ENCODE measurements at places on chromosomes 7 and 10. TPM values are rescaled to one million over a fixed set of nuclear protein-coding genes. Genes with fewer than 3 reads are reported as not detected.

DNA sequence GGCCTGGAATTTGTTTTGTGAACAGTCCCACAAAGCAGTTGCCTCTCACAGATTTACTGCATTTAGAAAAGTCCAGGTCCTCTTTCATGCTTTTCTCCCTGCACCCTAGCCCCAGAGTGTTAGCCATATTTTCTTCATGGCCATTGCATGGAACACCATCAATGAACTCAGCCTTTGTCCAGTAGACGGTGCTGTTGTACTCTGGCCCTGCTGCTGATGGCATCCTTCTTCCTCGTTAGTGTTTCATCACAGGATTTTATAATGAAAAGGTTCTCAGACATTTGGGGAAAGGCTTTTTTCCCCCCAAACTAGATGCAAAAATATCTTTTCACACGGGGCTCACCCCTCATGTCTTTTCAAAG, 93.0 kb upstream of the SLC25A13 start:
- DNase-seq, result peak; percentile 18

GRCh38 chr7:158074896-158075632, 512.6 kb downstream of the PTPRN2 start:
- no peak for DNase-seq

DNA sequence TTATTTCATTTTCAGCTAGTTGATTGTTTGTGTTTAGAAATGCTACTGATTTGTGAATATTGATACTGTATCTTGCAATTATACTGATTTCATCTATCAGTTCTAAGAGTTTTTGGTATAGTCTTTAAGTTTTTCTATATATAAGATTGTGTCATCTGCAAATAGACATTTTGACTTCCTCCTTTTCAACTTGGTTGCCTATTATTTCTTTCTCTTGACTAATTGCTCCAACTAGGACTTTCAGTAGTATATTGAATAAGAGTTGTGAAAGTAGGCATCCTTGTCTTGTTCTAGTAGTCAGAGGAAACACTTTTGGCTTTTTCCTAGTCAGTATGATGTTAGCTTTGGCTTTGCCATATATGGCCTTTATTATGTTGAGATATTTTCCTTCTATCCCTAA, 20.4 kb downstream of the PHTF2 start:
- DNase-seq, result no peak

DNA sequence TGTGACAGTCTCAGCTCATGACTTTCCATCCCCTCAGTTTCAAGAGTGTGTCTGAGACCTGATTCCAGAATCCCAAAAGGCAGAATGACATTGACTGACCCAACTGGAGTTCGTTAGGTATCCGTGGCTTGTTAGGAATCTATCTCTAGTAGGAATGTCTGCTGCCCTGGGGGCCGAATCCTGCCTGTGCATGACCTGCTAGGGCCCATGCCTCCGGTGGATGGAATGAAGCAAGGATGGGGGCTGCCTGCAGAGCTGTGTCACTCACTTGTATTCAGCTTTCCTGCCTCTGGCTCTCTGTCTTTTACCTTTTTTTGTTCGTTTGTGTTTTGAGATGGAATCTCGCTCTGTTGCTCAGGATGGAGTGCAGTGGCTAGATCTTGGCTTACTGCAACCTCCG, 129.5 kb downstream of the SDK1 start:
- DNase-seq, result no peak

DNA sequence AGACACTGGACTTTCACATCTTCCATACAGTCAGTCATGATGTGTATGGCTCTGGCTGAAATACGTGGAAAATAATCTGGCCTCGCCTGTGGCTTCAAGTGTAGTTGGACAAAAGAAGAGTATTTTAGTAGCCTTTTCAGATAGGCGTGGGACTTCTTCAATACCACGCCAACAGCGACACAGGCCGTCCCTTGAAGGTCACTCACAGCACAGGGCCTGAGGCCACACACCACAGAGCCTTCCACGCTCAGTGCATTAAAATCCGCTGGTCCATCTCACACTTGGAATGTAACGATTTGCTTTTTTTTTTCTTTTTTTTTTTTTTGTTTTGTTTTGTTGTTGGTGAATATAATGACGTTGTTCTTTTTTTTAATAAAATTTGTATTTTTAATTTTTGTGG, 51.8 kb upstream of the SUN1 start:
- DNase-seq, result no peak

GRCh38 chr10:51112013-51112412, 37.7 kb downstream of the PRKG1 start:
- DNase-seq, result no peak

DNA sequence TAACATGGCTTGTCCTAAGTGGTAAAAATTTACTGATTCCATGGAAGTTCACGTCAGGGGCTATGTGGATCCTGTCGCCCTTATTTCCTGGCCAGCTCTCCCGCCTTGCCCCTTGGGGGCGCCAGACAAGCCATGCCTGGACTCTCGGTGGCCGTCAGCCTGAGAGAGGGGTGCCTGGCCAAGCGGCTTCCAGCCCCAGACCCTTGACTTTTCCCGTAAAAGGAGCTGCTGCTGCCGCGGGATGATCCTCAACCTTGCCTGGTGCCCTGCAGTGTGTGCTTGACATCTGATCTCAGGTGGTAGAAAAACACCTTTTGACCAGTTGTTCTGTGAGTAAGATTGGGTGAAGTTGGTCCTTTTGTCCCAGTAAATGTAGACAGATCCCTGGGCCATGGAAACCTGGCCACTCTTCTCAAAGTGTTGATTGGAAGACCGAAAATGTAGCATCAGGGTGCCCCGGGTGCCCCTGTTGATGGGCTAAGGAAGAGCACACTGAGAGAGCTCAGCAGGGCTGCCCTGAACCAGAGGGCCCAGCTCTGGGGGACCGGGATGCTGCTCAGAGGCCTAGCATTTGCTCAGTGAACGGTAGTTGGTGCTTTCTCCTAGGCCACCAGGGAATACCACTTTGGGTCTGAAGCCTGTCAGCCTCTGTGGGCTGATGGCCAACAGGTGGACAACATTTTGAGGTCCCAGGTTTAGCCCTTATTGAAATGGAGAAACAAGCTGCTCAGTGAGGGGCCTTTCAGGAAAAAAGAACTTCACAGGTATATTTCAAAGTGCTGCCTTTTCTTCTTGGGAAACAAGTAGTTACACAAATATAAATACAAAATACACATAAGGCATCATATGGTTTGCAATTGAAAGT, 162.5 kb downstream of the LRMDA start:
- DNase-seq, result no peak

GRCh38 chr7:108413782-108414492, 42.3 kb downstream of the NRCAM start:
- DNase-seq, result peak; percentile 62

- no peak for DNase-seq
Measured at GRCh38 chr7:128164955-128165670, 76.0 kb upstream of the LEP start.

GRCh38 chr7:97845622-97846203, 26.5 kb downstream of the ASNS start:
- DNase-seq, result no peak

DNA sequence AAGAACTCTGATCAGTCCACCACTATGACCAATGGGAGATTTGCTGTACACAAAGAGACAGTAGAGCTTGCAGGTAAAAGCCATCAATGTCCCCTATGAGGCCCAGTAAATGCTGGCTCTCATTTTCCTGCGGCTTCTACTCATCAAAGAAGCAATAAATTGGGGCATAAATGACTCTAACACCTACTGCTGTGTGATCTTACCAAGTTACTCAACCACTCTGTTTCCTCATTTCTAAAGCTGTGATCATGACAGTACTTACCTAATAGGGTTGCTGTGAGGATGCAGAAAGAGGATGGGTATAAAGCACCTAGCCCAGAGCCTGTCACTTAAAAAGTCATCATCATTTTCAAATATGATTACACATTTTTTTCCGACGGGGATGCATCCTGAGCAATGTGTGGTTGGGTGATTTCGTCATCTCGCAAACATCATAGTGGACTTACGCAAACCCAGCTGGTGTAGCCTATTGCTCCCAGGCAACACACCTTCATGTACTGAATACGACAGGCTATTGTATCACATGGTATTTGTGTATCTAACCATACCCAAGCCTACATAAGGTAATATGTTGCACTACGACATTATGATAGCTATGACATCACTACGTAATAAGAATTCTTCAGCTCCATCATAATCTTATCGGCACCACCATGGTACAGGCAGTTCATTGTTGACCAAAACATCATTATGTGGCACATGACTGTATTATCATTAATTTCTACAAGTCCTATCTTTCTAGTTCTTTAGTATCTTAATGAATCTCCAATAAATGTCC, 7.1 kb upstream of the MGMT start:
- no peak for DNase-seq

- no peak for DNase-seq
Measured at GRCh38 chr10:44983895-44984278, 5.3 kb upstream of the DEPP1 start.

GRCh38 chr10:12644380-12645144, 295.2 kb downstream of the CAMK1D start:
- no peak for DNase-seq

GRCh38 chr7:55426676-55427075, 61.5 kb downstream of the LANCL2 start:
- DNase-seq, result no peak

- DNase-seq, result no peak
Measured at GRCh38 chr7:4689151-4689550, 7.1 kb downstream of the FOXK1 start.

GRCh38 chr7:140242057-140243031, 65.6 kb upstream of the KDM7A start:
- DNase-seq, result no peak

DNA sequence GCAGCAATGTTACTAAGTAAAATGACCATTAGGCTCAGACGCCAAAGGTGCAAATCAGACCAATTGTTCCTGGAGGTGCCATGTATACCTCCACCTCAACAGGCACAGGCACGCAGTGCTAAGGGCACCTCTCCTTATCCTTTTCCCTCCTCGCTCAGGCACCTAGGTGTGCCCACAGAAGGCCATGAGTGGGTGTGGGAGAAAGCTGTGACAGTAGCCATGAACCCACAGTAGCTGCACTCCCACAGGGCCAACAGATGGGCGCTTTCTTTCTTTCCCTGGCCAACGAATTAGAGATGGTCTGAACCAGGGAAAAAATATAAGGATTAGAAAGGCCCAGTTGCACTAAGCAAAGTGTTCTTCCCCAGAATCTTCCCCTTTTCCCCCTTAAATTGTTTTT, 15.5 kb upstream of the TNS3 start:
- DNase-seq, result no peak

GRCh38 chr10:1762076-1762475, 24.8 kb upstream of the ADARB2 start:
- no peak for DNase-seq

- no peak for DNase-seq
Measured at GRCh38 chr10:131841131-131841660, 59.6 kb upstream of the PPP2R2D start.

DNA sequence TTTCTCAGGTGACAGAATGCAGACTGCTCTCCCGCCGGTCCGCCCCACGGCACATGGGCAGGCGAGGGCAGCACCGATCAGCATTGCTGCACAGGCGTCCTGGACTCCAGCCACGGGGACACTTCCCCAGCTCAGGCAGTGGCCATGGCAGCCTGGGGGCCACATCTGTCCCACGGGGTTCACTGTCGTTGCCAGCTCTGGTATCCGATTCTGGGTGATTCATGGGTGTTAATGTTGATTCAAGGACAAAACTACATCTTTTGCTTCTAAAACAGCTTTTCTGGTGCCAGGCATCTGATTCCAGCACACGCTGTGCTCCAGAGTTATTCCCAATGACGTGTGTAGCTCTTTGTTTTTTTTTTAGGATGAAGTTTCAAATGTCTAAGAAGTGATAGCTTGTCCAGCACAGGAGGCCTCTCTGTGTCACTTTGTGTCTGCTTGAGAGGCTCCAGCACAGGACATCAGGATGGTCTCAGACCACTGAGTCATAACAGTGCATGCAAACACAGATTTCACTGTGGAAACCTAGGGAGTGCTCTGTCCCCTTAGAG, 218.0 kb downstream of the WDR37 start:
- no peak for DNase-seq

DNA sequence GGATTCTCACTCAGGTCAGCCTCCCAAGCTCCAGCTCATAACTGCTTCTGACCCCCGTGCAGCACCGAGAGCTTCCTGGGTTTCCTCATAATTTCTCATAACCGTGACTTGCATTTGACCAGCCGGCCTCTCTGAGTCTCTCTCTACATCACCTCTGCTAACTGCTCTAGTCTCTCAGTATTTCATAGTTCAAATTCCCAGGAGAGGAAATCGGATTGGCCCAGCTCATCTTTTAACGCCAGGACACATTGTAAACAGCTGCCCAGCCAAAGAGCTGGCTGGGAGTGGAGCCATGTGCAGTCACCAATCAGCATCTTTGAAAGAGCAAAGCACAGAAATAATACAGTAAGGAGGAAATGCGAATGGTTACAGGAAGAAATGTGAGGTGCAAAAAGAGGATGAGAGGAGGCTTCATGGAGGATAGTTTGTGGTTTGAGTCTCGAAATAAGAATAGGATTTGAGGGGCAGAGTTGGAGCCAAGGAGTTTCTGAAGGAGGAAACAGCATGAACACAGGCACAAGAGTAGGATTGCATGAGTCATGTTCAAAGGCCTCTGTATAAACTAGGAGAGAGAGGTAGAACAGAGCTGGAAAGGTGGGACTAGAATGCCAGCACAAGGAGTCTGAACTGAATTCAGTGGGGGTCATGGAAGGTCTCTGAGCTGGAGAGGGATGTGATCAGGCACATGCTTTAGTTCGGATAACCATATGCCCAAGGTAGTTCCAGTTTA, 15.2 kb upstream of the LBX1 start:
- no peak for DNase-seq

DNA sequence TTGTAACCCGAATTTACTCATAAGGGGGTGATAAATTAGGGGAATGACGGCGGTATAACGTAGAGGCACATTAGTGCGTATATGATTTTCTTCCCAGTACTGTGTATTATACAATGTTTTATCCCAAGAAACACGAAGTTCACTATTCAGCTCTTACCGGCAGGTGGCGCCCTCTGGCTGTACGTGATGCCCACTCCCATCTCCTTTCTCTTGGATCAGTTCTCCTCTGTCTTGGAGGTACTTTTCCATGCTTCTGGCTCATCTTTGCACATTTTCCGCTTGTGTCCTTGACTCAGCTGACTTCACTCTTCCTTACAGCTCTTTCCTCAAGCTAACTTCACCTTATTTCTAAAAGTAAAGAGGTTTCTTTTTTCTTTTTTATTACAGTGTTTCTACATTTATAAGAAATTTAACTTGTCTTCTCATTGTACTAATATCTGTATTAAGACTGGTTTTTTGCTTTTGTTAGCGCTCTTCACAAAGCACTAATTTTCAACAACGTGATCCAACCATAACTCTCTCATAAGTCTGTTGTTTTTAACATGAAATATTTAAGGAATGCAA, 21.3 kb downstream of the TMEM176B start:
- DNase-seq, result peak; percentile 42

DNA sequence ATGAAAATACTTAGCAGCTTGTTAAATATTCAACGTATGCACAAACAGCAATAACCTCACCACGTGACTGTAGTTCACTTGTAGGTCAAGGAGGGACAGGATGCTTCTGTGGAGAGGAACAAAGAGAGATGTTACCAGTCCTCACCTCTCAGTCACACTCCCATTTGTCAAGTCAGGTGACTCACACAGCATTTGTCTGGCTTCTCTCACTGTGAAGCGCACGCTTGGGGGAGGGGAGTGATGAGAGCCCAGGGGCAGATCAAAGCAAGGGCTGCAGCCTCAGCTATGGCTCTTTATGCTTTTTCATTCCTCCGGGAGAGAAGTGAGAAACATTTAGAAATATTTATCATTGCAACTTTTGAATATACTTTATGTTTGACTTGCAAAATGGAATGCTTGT, 2.9 kb upstream of the RBM20 start:
- DNase-seq, result peak; percentile 37

ACTL6B gene
- not detected for total RNA-seq

VKORC1L1 gene
- total RNA-seq, result 15.3 TPM

MSMB gene
- not detected for total RNA-seq

IGF2BP3 gene
- total RNA-seq, result 14.4 TPM

FZD1 gene
- 3.0 TPM for total RNA-seq

TUBAL3 gene
- 0.17 TPM for total RNA-seq

CPVL gene
- total RNA-seq, result not detected
